ENCODE measurements at places on chromosomes 4 and X.

- no peak for DNase-seq
These were observed 5.3 kb upstream of the OPHN1 start for GRCh38 chrX:68438575-68438974.

DNA sequence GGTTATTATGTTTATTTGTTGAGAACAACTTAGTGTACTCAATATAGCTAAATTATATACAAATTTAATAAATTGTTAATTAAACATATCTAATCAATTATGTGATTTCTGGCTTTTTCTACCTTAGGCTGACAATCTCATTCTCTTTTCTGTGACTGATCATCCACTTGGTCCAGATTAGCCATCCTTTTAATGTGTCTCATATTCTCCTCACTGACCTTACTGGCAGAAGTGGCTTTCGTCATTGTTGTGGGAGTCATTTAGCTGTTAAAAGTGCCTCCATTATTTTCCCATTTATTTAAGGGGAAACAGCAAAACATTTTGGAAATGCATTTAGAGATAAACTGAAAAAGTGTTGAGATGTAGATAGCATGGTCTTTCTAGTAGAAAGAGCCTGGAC, 172.2 kb downstream of the CCSER1 start:
- no peak for DNase-seq

- peak; percentile 90 for DNase-seq
These were observed 233.8 kb downstream of the FRMPD4 start for GRCh38 chrX:12372111-12372510.

GRCh38 chrX:1182211-1182610, 30.2 kb downstream of the CRLF2 start:
- DNase-seq: no peak

DNA sequence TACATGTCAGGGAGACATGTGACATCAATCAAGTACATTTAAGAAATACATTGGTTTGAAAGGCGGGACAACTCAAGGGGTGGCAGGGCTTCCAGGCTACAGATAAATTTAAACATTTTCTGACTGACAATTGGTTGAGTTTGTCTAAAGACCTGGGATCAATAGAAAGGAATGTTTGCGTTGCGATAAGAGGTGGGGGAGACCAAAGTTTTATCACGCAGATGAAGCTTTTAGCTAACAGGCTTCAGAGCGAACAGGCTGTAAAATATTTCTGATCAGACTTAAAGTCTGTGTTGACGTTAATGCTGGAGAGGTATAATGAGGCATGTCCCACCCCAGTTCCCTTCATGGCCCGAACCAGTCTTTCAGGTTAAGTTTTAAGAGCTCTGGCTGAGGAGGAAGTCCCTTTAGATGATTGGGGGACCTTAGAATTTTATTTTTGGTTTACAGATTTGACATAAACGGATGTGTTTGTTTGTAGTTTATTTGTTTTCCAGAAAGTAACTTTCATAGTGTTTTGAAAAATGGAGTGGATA, 346.7 kb upstream of the RASGEF1B start:
- no peak for DNase-seq

- no peak for DNase-seq
These were observed 25.3 kb downstream of the HOPX start for GRCh38 chr4:56655627-56656345.

DNA sequence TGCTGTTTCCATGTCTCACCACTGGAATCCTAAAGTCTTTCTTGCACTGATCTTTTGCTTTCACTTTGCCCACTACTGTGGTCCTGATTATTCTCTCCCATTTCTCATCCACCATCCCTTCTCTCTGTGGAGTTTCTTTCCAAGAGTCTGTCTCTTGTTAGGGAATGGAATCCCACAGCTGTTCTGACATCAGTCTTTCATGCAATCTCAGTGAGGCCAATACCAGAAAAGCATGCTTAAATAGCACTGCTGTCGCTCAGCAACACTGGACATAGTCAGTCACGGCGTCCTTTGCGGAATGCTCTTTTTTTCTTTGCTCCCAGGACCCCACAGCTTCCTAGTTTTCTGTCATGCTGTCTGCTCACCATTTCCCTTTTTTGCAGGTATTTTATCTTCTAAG, 20.1 kb downstream of the SLITRK4 start:
- no peak for DNase-seq

DNA sequence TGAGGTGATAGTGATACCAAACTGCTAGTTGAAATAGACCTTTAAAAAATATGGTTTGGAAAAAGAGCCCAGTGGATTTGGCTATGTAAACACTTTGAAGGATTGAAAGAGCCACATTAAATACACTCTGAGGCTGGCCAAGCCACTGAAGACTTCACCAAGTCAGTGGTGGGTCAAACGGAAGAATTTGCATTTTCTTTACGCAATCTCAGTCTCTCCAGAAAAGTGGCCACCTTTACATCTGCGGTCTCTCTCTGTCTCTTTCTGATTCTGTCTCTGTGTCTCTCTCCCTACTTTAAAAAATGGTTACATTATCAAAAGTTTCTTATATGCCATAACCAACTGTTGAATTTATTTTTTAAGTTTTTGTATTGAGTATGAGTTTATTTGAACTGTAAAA, 651.2 kb upstream of the PITX2 start:
- no peak for DNase-seq

GRCh38 chrX:47644557-47645091, 5.7 kb downstream of the ELK1 start:
- DNase-seq: peak; percentile 60

DNA sequence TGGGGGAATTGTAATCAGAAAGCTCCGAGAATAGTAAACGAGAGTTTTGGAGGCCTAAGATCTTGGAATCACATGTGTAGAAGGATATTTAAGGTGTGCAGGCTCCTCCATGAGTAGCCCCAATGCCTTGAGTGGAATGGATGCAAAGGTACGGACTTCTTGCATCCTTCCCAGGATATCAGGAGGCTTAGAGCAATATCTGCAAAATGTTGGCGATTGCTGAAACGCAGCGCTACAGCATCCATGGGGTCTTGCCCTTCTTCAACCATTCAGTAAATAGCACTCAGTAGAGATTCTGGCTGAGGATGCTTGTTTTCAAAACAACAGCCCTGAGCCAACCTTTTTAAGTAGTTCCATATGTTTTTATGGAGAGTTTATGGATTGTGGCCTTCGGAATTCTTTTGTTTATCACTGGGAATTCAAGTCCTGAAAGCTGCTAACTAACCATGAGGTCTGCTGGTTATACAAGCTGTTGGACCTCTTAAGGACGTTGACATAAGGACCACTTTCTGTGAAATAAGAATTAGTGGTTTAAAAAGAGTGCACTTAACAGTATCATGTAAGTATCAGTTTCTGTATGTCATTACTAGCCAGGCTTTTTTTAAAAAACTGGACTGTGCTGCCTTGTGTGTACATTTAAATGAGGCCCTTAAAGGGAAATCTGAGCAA, 228.8 kb upstream of the PGRMC2 start:
- DNase-seq: peak; percentile 85

- DNase-seq: peak; percentile 50
These were observed 21.9 kb downstream of the TKTL1 start for GRCh38 chrX:154317391-154317995.

DNA sequence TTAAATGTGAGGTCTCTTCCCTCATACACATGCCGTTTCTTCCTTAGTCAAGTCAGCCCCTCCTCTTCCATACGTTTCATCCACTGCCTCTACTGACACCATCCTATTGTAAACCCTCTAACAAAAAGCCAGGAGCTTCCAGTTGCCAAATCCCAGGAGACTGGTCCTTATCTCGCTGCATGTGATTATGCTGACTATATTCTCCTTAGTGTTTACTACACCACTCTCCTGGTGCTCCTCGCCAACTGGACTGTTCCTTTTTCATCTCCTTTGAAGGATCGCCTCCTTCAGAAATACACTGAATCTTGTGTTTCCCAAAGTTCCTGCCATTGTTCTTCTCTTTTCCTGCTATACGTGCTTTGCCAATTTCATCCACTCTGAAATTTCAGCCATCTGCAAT, 27.7 kb downstream of the MAML3 start:
- DNase-seq: peak; percentile 56

DNA sequence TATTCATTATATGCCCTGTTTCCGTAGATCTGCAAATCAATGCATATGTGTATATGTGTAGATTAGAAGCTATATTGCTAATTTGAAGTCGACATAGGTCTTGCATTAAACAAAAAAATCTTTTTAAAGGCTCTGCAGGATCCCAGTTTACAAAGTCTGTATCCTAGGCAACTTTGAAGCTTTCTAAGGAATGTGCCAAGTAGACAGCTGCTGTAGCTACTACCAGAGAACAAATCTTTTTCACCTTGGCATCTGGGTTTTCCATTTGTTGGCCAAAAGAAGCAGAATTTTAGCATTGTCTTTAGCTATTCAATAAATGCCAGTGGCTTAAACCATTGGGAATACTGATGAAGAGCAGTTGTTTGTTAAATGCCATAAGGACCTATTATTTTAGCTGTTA, 88.0 kb downstream of the NAA11 start:
- no peak for DNase-seq

DNA sequence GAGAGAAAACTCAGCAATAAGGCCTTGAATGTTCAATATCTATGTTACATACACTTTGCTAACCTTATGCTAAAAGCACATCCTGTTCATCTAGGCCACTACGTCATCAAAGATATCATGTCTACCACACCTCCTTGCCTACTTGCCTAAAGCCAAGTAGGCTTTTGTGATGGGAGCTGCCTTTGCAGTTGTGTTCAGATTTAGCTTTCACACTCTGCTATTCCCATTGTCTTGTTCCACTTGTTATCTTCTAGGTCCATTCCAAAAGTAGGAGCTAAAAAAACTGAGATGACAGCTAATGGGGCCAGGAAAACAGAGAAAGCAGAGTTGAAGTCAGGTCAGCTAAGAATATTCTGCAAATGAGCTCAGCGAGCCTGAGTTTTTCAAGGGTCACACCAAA, 153.6 kb upstream of the EDNRA start:
- DNase-seq: no peak

GRCh38 chrX:1507511-1508463, 29.2 kb downstream of the P2RY8 start:
- DNase-seq: no peak
